Endothelial cell (in vitro differentiated cells): ENCODE measurements at places on chromosomes 7 and 10. TPM values are rescaled to one million over a fixed set of nuclear protein-coding genes. Genes with fewer than 3 reads are reported as not detected.

- no peak for DNase-seq
Observed at GRCh38 chr7:36355490-36355889, 34.2 kb upstream of the ANLN start.

- no peak for DNase-seq
Observed at GRCh38 chr7:122415510-122415909, 111.0 kb upstream of the FEZF1 start.

DNA sequence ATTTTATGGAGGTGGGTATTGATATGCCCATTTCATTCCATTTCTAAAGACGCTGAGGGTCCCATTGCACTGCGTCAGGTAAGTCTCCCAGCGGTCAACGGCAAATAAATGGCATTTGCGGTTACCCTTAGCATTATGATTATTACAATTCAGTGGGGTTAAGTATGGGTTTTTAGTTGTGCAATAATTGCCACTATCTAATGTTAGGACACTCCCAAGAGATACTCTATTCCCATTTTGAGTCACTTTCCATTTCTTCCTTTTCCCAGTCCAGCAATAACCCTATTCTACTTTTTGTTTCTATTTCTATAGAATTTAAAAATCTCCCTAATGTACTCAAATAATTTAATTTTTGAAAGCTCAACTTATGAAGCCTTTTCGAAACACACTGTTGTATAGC is 4.0 kb downstream of the SLC35B4 start:
- DNase-seq = no peak

DNA sequence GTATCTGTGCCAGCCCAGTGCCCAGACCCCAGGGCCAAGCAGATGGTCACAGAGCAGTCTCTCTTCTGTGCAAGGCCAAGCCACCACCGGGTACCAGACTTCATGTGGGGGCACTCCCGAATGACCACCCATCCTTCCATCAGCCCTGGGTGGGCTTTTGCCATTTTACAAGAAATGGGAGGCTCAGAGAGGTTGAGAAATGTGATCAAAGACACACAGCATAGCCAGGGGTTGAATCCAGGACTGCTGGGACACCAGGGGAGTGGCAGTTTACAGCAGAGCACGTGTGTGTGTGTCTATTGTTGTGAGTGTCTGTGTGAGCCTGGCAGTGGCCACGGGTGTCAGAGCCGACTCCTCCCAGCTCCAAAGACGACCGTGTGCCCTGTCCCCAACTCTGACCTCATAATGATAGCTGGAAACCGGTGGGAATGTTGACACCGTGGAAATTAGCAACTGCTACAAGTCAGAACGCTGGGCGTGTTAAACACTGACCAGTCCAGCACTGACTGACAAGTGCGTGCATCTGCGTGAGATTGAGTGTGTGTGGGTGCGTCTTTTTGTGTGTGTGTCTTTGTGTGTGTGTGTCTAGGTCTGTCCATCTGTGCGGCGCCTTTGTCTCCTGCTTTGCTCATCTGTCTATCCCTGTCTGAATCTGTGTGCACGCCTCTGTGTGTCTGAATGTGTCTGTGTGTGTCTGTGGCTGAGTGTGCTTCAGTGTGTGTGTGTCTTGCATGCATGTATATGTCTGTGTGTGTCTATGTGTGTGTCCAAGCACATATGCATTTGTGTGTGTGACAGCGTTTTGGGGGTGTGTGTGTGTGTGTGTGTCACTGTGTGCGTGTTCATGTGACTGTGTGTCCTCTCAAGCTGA is 17.2 kb upstream of the SLC29A4 start:
- no peak for DNase-seq

IFIT1B gene
- not detected for total RNA-seq

DNA sequence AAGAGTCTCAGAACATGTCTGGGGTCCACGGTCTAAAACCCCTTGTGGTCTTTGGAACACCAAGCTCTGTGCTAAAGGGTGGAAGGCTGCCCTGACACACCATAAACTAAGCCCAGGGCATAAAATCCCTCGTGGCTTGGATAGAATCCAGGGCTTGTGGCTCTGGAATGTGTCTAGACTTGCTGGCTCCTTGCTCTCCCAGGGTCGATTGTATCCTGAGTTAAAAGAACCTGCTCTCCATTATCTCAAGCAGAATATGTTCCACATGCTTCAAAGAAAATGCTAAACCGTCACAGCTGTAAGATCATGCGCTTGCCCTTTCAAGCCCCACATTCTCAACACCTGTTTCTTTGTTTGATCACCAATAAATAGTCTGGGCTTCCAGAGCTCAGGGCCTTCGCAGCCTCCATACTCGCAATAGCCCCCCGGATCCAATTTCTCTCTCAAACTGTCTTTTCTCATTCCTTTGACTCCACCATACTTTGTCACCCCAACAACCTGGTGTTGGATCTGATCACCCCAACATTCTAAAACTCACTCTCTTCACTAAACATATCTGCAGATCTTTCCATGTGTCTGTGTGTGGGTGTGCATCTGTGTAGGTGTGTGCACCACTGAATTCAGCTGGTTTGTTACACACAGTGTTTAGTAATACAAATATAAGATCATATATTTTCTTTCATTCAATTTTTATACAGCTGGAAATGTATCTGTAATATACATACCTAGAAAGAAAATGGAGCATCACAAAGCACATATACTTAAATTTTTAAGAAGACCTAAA is 238.5 kb downstream of the ZMYND11 start:
- DNase-seq = no peak

PHTF2 gene
- 10.3 TPM for total RNA-seq

AEBP1 gene
- total RNA-seq = 22.2 TPM

TFPI2 gene
- total RNA-seq = 1.9 TPM

- no peak for DNase-seq
Observed at GRCh38 chr7:157320608-157320980, 16.2 kb upstream of the DNAJB6 start.

METTL27 gene
- total RNA-seq = 6.1 TPM

COL1A2 gene
- 169 TPM for total RNA-seq

- DNase-seq = no peak
Observed at GRCh38 chr10:82213784-82214183, 338.8 kb downstream of the NRG3 start.

GRCh38 chr7:3192669-3193068 is 108.4 kb upstream of the SDK1 start:
- DNase-seq = no peak

EPHB6 gene
- total RNA-seq = 3.8 TPM

EBF3 gene
- total RNA-seq = 1.3 TPM

DNA sequence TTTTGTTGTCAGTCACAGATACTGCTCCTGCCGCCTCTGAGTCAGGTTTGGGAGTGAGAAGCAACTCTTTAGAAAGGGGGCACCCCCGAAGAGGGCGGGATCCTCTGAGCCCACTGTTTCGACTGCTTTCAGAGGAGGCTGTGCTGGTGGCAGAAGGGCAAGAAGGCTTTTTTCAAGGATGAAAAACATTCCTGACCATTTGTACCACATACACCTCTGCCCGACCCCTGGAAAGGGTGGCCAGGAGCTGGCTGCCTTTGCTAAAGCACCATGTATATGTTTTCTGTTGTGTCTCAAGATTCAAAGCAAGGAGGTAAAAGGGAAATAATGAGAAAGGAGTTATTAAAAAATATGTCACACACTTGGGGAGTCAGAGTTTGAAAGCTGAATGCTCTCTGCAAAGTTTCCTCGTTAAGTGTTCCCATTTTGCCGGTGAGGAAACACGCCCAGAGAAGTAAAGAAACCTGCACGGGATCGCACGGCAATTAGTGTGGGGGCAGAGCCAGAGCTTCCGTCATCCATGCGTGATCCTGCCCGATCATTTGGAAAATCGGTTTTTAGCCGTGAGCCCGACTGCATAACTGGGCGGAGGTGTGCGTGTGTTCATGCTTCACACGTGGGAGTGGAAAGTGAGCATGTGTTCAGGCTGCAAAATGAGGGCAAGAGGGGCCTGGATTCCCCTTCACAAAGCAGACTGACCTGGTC is 163.2 kb downstream of the ADAM12 start:
- no peak for DNase-seq
